ENCODE measurements at places on chromosomes 4 and X.

- DNase-seq = no peak
These were observed 799.8 kb downstream of the RAPGEF2 start for GRCh38 chr4:159902648-159903047.

- DNase-seq = peak; percentile 69
These were observed 25.5 kb downstream of the IRF2 start for GRCh38 chr4:184448821-184449220.

DNA sequence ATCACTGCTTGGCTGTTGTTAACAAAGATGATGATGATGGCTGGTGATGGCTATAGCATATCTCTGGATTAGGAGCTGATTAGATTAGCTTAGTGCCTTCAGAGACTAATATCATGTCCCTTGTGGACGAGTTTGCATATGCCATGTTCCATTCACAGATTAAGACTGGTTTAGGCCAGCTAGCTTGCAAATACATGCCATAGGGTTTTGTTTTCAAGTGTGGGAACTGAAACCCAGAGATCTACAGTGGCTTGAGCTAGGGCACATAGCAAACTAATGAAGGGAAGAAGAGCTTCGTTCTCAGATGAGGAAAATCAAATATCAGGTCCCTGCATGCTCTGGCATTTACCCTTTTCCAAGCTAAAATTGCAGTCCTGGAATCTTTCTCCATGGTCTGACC is 492.3 kb downstream of the MAGEE1 start:
- no peak for DNase-seq

DNA sequence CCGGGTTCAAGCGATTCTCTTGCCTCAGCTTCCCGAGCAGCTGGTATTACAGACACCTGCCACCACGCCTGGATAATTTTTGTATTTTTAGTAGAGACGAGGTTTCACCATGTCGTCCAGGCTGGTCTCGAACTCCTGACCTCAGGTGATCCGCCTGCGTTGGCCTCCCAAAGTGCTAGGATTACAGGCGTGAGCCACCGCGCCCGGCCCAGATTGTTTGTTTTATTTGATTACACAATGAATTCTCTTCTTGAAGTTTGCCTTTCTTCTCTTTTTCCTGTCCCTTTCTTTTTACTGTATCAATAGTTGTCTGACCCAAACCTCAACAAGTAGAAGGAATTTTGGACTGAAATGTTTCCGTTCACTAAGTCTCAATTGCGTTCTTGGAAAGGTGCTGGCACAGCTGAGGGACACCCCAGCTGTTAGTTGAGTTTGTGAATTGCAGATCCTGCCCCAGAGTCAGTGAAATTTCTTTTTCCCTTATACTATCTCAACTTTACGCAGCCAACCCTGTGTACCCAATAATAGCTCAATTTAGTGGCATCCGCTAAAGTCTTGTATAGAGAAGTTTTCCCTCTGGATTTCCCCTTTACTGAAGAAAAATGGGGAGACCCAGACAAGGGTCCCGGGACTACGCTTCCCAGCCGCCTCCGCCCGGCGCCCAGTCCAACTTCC is 639 bp upstream of the MTM1 start:
- DNase-seq = no peak

GRCh38 chrX:130125091-130125874 is 15.0 kb upstream of the ELF4 start:
- no peak for DNase-seq

- no peak for DNase-seq
These were observed 58.7 kb downstream of the FNIP2 start for GRCh38 chr4:158827543-158827981.

- no peak for DNase-seq
These were observed 13.9 kb upstream of the SEC24B start for GRCh38 chr4:109419679-109420078.

GRCh38 chr4:66372706-66373105 is 702.4 kb upstream of the EPHA5 start:
- DNase-seq = no peak

- DNase-seq = no peak
These were observed 17.0 kb upstream of the GABRA4 start for GRCh38 chr4:47010347-47010911.

DNA sequence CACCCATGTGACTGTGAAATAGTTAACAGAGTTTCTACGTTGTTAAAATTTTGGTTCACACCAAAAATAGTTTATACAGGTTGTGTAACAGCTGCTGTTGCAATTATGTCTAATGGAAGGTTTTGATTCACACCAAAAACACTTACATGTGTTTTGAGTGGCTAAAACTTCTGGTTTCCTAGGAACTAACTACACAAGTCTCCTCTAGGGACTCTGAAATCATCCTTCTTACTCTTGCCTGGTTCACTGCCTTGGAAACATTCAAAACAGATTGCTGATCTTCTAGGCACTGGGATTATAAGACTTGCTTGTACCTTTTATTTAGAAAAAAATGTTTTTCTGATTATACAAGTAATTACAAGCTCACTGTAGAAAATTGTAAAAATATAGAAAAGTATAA is 14.9 kb upstream of the MORC4 start:
- DNase-seq = peak; percentile 74

DNA sequence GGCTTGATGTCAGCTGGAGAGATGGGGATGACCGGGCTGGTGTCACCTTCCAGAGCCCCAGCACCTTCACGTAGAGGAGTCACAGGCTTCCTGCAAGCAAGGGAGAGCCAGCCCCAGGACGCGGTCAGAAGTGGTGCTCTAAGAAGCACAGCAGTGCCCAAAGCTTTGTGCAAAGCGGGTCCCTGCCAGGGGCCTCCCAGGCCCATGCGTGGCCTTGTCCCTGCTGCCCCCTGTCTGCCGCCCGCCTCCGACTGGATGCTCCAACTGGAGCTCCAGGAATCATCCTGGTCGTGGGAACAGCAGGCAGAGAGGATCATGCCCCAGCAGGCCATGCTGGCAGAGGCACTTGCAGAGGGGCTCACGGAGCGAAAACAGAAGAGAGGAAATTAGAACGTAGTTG is 40.1 kb upstream of the LRPAP1 start:
- no peak for DNase-seq

- DNase-seq = no peak
These were observed 167.5 kb upstream of the PDE5A start for GRCh38 chr4:119795986-119796578.

GRCh38 chrX:70313503-70313902 is 23.6 kb downstream of the KIF4A start:
- DNase-seq = no peak

DNA sequence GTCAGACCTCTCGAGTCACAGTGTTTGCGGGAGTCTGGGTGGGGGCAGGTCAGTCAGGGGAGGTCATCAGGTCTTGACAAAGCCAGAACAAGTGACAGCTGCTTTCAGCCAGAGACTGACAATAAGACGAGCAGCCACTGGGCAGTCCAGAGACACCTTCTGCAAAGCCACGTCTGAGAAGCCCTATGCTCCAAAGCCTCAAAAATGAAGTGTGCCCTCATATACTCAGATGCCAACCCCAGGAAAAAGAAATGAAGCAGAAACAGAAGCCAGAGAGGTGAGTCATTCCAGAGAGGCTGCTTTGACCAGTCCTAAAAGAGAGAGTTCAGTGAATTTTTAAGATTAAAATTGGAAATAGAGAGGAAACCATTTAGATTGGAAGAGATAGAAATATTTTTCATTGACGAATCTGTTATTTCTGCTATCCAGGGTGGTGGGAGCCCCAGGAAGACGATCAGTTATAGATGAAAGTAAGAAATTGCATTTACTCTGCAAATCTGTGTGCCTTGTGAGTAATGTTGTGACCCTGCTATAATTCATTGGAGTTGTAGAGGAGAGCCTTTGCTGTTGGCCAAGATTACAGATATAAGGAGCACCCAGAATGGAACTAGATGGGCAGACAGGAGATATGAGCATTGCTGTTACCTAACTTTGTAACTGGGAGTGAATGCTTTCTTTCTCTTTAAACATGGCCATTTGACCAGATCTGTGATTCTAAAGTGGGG is 77.9 kb downstream of the LRRC66 start:
- peak; percentile 23 for DNase-seq

GRCh38 chr4:140281828-140282552 is 91.5 kb upstream of the SCOC start:
- no peak for DNase-seq

- DNase-seq = no peak
These were observed 36.8 kb downstream of the LRP2BP start for GRCh38 chr4:185358959-185359358.

Data from stromal cell of bone marrow (primary cell).